Stimulated activated CD8-positive, alpha-beta memory T cell treated with anti-CD3 and anti-CD28 coated beads, Interleukin-15, amount 100 ng/mL, for 4 hours (primary cell): ENCODE measurements at places on chromosomes 4 and X.

GRCh38 chr4:55330241-55330640, 15.8 kb upstream of the SRD5A3 start:
- DNase-seq = no peak

DNA sequence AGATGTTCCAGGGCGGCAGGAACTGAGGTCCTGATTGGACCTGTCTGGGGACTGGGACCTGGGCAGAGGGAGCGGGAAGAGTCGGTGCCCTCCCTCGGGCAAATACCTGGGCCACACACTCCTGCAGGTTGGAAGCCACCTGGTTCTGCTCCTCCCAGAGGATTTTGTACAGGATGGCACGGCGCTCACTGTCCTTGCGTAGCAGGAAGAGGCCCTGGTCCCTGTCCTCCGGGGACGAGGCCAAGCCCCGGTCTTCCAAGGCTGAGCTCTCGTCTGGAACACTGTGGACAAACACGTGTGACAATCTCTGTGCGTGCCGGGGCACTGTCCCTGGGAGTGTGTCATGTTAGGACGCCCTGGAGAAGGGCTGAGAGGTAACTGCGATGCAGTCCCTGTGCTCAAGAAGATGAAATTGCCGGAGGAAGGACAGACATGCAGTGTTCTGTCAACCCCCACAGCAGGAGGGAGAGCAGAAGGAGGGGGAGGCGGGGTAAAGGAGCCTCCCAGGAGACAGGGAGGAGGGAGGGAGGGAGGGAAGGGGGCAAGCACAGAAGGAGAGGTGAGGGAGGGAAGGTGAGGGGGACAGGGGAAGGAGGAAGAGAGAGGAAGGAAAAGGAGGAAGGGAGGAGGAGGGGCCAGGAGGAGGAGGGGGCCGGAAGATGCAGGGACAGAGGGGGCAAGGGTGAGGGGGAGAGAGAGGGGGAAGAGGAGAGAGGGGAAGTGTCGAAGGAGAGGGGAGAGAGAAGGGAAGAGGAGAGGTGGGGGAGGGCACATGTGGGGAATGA, 29.0 kb downstream of the PDHA1 start:
- DNase-seq = no peak

- DNase-seq = no peak
These were observed 60.8 kb upstream of the XAGE1B start for GRCh38 chrX:52577464-52578173.

DNA sequence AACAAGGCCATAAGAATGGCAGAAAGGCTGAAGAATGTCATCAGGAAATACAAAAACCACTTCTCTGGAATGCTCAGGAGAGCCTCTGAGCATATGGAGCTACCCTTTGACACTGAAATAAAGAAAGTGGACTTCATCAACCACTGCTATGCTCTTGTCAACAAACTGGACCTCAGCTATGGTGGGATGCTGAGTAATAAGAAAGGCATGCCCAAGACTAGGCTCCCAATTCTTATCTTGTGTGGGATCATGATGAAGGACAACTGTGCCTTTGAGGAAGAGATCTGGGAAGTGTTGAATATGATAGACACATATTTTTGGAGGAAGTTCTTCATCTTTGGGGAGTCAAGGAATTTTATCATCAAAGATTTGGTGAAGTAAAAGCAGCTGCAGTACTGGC, 86.9 kb upstream of the MAGEB16 start:
- no peak for DNase-seq
